ENCODE measurements at places on chromosomes 4 and X. TPM values are rescaled to one million over a fixed set of nuclear protein-coding genes. Genes with fewer than 3 reads are reported as not detected.

GRCh38 chr4:148068065-148068911 is 336.4 kb downstream of the ARHGAP10 start:
- no peak for DNase-seq

DNA sequence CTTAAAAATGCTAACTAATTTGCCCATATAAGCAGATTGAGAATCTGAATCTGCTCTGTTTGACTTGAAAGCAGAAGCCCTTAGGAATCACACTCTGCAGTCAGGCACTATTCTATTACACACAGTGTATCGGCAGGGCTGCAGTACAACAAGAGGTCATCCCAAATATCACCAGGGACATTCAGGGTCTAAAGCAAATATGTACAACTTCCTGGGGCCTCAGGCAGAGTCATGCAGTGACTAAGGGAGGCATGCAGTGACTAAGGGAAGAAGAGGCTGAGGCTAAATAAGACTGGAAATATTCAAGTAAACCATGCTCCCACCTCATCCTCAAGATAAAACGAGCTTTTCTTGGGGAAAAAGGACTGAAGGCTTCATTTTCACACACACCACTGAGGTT is 20.9 kb downstream of the MAPK10 start:
- no peak for DNase-seq

EMCN gene
- 78.1 TPM for total RNA-seq

CTAG2 gene
- not detected for total RNA-seq

- no peak for DNase-seq
Observed at GRCh38 chr4:87213421-87214075, 6.9 kb downstream of the KLHL8 start.

ACOT9 gene
- 19.6 TPM for total RNA-seq

CXCL11 gene
- total RNA-seq, result 0.23 TPM

Data from prostate gland (tissue), 2 donors.